Cortex of kidney (tissue), 1 donor: ENCODE measurements at places on chromosomes 2 and 18.

DNA sequence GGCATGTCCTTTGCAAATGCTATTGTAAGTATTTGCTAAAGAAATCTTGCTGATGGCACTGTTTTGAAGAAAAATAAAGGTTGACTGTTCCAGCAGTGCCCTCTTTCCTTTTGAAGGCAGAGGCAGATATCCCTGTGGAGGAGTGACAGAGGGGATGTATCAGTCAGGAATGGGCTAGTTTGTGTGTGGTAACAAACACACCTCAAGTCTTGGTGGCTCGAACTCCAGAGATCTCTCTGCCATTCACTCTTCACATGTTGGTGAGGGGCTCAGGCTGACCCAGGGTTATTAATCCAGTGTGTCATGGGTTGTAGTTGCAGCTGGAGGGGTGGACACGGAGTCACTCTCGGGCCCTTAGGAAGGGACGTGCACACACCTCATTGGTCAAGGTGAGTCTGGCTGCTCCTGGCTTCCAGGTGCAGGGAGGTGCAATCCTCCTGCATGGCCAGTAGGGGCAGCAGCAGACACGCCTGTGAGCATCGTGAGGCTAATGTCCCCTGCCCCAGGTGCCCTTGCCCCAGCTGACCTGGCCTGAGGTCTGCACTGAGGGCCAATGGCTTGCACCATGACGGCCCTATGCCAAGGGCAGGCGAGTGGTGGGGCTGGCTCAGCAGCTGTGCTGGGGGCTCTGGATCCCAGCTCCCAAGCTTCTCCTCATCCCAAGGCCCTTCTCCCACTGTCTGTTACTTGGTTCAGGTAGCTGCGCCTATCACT, 146.5 kb downstream of the ASB1 start:
- DNase-seq = no peak

- no peak for DNase-seq
Measured at GRCh38 chr2:30577151-30577550, 130.1 kb downstream of the LCLAT1 start.

DNA sequence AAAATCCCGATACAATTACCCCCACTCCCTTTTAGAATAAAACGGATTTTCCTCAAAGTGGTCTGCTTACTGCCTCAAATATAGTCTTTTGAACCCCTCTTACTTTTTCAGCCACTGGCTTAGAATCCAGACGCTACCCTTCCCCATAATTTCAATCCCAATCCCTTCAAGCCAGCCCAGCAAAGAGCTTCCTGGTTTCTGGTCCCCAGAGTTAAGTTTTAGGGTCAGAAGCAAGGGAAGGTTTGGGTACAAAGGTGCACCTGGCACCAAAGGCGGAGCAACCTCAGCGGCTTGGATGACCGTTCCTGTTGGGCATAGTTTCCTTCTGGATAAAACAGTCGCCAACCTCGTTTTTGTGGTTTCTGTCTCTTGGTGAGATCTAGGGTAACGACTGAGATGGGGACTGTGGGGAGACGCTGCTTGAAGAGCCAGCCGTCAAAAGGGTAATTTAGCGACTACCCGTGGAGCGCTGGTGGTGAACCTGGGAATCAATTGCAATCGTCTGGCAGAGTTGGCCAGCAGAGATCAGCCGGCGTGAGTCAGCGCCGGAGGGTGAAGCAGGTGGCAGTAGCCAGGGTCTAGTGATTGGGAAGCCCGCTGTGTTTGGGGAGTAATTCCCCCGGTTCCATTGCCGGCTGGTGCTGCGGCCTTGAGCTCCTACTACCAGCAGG, 1.6 kb downstream of the FEV start:
- no peak for DNase-seq

GRCh38 chr2:207328944-207329386, 163.2 kb upstream of the KLF7 start:
- DNase-seq = no peak

DNA sequence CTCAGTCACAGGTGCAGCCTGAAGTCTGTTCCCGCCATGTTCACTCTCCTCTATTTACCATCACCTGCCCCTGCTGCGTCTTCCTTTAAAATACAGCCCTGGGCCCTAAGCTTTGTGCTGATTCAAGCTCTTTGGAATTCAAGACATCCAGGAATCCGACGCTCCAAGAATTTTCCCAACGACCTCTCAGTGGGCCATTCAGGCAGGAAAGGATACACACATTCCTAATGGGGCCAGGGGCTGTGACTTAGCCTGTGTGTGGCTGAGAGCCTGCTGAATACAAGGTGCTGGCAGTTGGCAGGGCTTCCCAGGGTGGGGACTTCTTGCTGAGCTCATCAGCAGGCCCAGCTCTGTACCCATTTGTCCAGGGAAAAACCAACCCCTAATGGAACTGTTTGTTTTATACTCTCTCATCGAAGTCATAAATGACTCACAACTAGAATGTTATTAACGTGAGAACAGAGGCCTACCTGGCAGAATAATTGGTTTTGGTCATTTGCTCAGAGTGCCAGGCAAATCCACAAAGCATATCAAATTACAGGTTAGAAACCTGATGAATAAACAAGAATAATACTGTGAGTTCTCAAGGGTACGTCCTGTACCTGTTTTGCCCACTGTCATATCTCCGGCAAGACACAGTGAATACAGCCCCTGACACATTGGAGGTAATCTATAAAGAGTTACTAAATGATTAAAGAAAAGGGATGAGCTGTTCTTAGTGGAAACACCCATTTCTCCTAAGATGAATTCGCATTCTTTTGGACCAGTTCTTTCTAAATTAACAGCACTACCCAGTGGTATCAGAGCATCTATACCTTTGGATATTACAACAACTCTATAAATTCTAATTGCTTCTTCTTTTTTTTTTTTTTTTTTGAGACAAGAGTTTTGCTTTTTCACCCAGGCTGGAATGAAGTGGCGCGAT, 12.6 kb upstream of the KCMF1 start:
- DNase-seq = no peak
